Inflammatory macrophage treated with lipopolysaccharide for 1 hour (primary cell): ENCODE measurements at places on chromosomes 6 and 20.
A peak's percentile ranks its signal among the peaks of the same experiment; 100 is the strongest.

DNA sequence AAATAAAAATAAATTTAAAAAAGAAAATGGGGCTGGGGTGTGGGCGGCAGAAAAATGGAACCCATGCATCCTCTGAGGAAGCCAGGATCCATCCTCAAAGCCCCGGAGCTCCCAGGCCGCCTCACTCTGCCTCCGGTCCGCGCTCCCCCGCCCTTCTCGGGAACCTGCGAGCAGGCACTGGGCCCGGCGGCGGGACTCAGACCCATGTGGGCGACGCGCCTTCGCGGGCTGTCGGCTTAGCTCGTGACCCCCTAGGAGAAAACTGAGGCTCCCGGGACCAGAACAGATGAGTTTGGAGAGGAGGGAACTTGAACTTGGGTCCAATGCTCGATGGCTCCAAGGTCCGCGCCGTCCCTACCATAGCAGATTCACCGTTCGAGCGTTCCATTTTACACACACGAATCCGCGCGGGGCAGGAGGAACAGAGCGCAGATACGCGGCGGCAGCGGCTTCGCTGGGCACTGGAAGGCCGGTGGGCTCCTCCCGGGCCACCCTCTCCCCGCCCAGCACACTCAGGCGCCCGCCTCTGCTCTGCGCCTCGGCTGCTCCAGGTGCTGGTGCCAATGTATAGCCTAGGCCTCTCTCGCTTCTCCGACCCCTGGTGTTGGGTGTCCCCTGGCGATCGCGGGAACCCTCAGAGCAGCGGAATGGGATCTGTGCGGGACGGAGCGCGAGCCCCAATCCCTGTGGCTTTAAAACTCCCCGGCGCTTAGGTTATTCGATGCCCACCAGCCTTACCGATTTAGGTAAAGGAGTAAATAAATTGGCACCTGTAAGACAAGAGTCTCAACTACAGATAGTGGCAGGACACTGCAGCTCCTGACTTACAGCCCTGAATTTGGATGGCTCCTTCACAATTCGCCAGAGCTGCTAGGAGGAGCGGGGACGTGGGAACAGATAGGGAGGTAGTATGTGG, 39.2 kb downstream of the DPPA5 start:
- no peak for DNase-seq

GRCh38 chr20:16209357-16209756, 363.9 kb downstream of the KIF16B start:
- DNase-seq, result no peak

- DNase-seq, result no peak
Measured at GRCh38 chr6:125922322-125922860, 34.2 kb upstream of the HINT3 start.

DNA sequence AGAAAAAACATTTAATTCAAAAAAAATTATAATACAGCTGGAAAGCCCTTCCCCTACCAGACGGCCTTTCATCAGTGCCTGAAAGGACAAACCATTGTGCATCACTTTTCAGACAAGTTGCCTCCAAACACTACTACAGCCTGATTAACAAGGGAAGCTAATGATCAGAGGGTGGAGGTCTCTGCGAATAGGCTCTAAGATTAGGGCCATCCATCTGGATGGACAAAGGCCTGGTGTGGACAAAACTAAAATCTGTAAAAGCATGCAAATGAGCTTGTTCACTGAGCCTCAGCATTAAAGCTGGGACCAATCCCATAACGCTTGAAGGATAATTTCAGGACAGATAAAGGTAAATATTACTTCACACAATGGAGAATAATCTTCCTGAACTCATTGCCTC, 228.7 kb upstream of the PLN start:
- DNase-seq, result no peak

GRCh38 chr6:93562582-93562981, 143.2 kb upstream of the EPHA7 start:
- DNase-seq, result no peak

DNA sequence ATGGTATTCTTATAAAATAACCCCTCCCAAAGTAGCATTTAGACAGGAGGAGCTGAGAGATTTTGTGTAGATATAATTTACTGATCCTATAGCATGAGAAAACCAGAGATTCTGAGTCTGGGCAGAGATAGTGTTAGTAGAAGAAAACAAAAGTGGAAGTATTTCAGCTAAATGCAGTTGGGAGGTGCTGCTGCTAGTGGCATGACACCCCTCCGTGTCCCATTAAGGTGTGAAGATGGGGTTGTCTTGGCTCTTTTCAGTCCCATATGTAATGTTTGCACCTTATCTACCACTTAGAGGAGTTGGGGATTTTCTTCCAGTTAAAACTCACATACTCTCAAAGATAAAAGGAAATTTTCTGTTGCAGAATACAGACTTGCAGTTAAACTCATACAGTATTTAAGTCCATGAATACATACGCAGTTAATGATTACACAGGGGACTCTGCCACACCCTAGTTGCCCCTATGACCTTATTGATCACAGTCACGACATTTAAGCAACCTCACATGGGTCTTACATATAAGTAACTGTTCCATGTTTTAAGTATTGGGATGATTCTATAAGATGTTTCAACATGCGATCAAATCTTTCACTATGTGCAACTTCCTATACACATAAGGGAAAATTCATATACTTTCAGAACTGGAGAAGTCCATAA, 11.5 kb downstream of the TAAR2 start:
- no peak for DNase-seq

DNA sequence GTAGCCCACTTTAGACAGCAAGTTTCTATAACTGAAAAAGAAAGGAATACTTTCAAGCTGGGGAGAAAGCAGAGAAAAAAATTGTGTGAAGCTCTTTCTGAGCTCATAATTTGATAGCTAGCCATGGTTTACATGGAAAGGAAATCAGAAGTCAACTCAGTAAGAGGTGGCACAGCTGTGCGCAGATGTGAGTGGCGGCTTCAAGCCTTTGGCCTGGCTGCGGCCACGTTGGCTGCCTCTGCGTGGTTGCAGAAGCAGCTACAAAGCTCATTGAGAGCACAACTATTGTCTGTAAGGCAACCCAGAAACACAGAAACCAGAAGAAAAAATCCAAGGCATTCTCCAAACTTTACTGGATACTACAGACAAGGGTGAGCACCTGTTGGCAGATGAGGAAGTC, 136.9 kb downstream of the SASH1 start:
- DNase-seq, result no peak

DNA sequence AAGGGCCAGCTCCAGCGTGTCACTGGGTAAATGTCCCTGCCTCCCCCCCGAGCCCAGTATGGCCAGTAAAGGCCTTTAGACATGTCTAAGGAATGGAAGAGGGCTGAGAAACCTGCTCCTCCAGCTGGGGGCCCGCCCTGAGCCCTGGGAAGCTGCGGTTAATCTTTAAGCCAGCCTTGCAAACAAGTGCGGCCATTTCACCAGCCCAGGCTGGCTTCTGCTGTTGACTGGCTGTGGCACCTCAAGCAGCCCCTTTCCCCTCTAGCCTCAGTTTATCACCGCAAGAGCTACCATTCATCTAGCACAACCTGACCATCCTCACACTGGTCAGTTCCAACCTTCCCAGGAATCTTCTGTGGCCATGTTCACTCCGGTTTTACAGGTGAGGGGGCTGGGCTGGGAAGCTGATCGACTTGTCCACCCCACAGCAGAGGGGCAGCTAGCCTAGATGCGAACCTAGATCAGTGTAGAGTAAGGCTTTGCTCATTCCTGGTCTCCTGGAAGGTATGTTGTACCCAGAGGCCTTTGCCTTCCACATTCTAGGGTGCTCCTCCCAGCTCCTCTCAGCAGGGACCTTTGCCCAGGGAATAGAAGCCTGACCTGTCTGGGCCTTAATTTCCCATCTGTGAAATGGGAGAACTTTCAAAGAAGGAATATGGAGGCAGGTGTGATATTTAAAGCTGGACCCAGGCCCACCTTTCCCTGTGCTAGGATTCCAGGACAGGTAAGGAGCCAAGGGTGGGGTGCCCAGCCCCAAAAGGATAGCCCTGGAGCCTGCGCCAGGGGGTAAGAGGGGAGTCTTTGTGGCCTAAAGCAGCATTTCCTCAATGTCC, 1.2 kb upstream of the SRC start:
- no peak for DNase-seq

GRCh38 chr20:23396950-23397627, 24.2 kb downstream of the NAPB start:
- DNase-seq, result no peak

- DNase-seq, result no peak
Measured at GRCh38 chr20:57380081-57380750, 11.0 kb upstream of the RBM38 start.

- peak; percentile 9 for DNase-seq
Measured at GRCh38 chr6:159788753-159789376, 537 bp downstream of the TCP1 start.

- no peak for DNase-seq
Measured at GRCh38 chr6:13229205-13230085, 98.9 kb downstream of the TBC1D7 start.

GRCh38 chr6:167270499-167271311, 20.4 kb upstream of the UNC93A start:
- DNase-seq, result no peak

- no peak for DNase-seq
Measured at GRCh38 chr6:36301781-36302180, 31.9 kb downstream of the PNPLA1 start.

- no peak for DNase-seq
Measured at GRCh38 chr20:7853493-7853892, 86.8 kb downstream of the HAO1 start.

- peak; percentile 13 for DNase-seq
Measured at GRCh38 chr20:49505518-49505917, 23.1 kb upstream of the KCNB1 start.

GRCh38 chr20:60956194-60956593, 295.9 kb upstream of the CDH4 start:
- no peak for DNase-seq

DNA sequence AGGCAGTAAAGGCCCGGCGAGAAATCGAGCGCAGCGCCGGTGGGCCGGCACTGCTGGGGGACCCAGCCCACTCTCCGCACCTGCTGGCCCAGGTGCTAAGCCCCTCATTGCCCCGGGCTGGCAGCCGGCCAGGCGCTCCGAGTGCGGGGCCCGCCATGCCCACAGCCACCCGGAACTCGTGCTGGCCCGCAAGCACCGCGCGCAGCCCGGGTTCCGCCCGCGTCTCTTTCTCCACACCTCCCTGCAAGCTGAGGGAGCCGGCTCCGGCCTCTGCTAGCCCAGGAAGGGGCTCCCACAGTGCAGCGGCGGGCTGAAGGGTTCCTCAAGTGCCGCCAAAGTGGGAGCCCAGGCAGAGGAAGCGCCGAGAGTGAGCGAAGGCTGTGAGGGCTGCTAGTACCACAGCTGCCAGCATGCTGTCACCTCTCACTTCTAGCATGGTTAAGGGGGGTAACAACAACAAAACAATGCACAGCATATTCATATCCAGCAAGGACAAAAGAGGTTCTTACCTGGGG, 11.3 kb upstream of the GMPR start:
- DNase-seq, result no peak

GRCh38 chr6:23319582-23319981, 750.2 kb downstream of the HDGFL1 start:
- no peak for DNase-seq

- no peak for DNase-seq
Measured at GRCh38 chr20:24359321-24360027, 110.0 kb upstream of the SYNDIG1 start.

GRCh38 chr6:107661291-107661690, 162.8 kb downstream of the SCML4 start:
- no peak for DNase-seq

GRCh38 chr6:168132531-168133167, 53.6 kb upstream of the FRMD1 start:
- no peak for DNase-seq

GRCh38 chr20:50464026-50464724, 46.0 kb upstream of the PTPN1 start:
- DNase-seq, result no peak

- no peak for DNase-seq
Measured at GRCh38 chr6:104428184-104428583, 431.5 kb downstream of the HACE1 start.

GRCh38 chr6:71326611-71327010, 38.0 kb downstream of the OGFRL1 start:
- DNase-seq, result no peak

DNA sequence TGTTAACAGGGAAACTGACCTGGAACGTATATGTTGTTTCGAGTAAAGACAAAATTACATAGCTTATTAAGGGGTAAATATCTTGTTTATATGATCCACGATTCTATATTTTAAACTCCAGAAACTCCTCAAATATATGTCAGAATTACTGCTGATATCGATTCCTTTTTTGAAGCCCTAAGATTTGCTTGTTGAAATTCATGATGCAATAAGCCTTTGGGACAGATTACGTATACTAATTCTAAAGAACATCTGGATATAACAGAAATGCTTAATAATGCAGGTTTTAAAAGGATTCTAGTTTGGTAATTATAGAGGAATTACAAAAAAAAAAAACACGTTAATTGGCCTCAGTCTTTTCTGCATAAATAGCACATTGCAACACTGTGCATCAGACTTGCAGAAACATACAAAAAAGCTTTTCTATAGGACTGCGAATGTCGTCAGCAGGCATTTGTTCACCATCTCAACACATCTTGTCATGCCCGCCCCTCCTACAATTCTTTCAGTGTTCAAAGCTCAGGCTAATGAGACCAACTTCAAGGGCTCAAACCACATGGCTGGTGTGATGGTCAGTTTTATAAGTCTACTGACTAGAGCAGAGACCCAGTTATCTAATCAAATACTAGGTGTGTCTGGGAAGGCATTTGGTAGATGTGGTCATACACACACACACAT, 74.9 kb downstream of the AGPAT4 start:
- no peak for DNase-seq

DNA sequence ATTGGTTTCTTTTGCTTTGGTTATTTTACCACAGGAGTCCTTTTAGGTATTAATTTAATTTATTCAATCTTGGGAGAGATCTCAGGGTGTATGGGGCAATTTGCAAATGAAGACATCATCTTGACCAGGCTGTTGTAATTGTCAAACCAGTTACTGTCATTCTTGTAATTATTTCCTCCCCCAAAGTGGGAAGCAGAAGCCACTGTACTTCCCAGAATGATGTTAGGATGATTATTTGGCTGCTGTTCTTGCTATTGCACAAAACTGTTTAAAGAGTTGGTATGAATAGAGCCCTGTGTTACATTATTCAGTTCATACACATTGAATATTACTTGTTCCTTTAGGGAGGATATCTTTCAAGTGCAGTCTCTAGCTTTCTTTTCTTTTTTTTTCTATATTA, 1.7 kb downstream of the TAAR6 start:
- DNase-seq, result peak; percentile 86

GRCh38 chr6:81226957-81227356, 525.5 kb downstream of the TENT5A start:
- DNase-seq, result no peak

GRCh38 chr6:170132011-170132521, 158.8 kb downstream of the DLL1 start:
- DNase-seq, result no peak
